ENCODE measurements at places on chromosomes 3 and 15.

DNA sequence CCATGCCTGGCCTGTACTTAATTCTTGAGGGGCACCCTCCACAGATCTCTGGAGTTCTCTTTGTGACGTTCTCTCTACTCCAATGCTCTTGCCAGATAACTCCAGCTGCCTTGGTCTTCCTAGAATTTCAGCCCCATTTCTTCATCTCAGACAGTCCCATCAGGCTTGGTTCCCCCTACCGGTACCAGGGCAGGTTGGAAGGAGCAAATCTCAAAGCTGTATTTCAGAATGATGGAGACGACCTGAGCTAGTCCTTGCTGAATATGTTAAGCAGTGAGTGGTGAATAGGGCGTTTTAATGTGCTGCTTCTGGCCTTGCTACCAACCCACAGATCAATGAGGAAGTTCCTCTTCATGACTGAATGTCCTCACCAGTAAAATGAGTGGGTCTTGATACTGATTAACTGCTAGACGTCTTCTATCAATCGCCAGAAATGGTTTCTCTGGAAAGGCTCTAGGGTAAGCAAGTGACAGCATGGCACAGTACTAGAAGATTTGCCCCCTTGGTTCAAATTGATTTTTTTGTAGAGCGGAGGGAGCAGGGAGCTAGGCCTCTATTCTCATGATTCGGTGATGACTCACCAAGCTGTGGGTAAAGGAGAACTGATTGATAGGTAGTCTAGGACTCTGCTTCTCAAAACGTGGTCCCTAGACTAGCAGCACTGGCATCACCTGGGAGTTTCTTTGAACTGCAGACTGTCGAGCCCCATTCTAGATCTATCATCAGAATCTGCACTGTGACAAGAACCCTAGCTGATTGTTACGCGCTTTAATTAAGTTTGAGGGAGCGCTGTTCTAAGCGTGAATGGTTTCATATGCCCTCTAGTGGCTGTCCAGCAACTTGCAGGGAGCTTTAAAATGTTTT, 67.8 kb downstream of the UBP1 start:
- peak; percentile 62 for DNase-seq

DNA sequence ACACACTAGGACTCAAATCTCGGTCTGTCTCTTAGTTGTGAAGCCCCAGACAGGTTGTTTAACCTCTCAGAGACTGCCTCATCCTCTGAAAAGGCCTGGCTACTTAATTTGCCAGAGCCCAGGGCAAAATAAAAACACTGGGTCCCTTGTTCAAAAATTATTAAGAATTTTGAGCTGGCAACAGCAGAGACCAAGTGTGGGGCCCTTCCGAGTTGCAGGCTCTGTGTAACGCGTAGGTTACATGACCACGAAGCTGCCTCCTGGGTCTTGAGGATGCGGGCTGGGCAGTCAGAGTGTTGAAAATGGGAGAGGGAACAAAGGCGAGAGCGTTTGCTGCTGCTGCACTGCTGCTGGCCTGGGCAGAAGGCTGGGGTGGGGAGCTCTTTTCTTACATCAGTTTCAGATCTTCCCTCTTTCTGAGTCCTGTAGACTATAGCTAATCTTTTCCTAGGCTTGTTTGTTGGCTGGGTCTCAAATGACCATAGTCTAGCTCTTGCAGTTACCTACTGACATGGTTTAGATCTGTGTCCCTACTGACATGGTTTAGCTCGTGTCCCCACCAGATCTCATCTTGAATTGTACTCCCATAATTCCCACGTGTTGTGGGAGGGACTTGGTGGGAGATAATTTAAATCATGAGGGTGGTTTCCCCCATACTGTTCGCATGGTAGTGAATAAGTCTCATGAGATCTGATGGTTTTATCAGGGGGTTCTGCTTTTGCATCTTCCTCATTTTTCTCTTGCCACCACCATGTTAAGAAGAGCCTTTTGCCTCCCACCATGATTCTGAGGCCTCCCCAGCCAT, 49.9 kb downstream of the CLEC3B start:
- DNase-seq = no peak

DNA sequence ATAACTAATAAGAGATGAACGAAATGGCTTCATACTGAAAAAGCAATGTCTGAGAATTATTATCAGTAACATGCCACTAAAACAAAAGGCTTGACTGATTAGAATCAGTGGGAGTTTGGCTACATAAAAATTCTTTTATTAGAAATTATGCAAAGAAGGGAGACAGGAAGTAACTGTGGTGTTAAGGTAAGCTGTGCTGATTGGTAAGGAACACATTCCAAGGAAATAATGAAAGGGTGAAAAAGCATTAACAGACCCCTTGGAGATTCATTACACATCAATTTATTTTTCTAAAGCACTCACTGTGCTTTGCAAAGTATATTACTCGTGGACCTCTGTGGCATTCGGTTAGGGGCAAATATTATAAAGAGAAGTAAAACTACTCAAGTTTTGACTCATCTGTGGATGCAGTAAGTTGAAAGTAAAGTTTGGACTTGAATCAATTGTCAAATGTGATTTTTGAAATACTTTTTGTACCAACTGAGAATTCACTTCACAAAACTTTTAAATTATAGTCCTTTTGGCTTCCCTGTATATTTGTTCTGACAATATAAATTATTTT, 176.1 kb upstream of the ZPLD1 start:
- no peak for DNase-seq

- DNase-seq = no peak
Observed at GRCh38 chr3:152356870-152357276, 88.1 kb downstream of the MBNL1 start.

DNA sequence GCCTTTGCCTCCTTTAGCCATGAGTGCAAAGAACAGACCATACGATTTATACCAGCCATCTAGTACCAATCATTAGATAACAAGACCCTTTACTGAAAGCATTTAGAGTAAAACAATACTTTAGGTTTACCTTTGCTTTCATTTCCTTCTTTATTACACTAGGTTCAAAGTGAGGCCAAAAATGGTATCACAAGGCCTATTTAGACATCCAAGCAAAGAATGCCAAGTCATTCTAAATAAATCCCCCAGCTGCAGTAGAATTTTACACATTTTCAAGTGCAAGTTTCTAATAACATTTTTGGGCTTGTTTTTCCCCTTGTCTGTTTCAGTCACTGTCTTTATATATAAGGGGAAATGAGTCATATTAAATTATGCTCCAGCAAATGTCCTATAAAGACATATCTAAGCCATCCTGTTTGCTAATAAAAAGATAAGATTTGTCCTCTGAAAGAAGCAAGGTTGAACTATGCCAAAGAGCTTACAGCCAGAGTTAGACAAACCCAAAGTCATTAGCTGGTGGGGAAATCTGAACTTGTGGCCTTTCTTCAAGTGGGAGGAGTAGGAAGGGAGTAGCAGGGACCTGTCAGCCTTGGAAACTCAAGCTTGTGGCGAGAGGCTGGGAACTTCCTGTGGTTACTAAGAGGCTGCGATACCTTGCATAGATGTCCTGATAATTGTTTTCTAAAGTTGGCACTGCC, 232.7 kb downstream of the MECOM start:
- no peak for DNase-seq

DNA sequence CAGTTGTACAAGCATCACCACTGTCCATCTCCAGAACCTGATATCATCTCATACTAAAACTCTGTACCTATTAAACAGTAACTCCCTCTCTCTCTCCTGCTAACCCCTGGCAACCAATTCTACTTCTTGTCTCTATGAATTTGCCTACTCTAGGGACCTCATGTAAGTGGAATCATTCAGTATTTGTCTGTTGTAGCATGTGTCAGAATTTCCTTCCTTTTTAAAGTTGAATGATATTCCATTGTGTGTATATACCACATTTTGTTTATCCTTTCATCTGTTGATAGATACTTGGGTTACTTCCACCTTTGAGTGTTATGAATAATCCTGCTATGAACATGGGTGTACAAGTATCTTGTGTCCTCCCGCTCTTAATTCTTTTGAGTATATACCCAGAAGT, 16.6 kb downstream of the ZNF592 start:
- DNase-seq = no peak

DNA sequence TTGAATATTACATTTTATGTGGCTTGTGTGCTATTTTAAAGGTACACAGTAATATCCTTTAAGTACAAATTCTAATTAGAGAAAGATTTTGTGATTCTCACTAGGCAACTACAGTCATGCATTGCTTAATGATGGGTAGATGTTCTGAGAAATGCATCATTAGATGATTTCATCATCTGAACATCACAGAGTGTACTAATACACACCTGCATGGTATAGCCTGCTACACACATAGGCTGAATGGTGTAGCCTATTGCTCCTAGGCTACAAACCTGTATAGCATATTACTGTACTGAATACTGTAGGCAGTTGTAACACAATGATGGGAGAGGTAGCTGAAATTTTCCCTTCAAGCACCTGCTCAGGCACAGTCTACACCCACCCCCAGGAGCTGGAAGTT, 217.4 kb upstream of the EOMES start:
- no peak for DNase-seq

GRCh38 chr15:36373550-36373949, 205.9 kb upstream of the CDIN1 start:
- peak; percentile 20 for DNase-seq

GRCh38 chr15:90679959-90680358, 37.2 kb upstream of the BLM start:
- no peak for DNase-seq
